Stimulated activated CD4-positive, alpha-beta T cell treated with anti-CD3 and anti-CD28 coated beads, Interleukin-15, amount 100 ng/mL, for 24 hours (primary cell): ENCODE measurements at places on chromosomes 12 and 14.

DNA sequence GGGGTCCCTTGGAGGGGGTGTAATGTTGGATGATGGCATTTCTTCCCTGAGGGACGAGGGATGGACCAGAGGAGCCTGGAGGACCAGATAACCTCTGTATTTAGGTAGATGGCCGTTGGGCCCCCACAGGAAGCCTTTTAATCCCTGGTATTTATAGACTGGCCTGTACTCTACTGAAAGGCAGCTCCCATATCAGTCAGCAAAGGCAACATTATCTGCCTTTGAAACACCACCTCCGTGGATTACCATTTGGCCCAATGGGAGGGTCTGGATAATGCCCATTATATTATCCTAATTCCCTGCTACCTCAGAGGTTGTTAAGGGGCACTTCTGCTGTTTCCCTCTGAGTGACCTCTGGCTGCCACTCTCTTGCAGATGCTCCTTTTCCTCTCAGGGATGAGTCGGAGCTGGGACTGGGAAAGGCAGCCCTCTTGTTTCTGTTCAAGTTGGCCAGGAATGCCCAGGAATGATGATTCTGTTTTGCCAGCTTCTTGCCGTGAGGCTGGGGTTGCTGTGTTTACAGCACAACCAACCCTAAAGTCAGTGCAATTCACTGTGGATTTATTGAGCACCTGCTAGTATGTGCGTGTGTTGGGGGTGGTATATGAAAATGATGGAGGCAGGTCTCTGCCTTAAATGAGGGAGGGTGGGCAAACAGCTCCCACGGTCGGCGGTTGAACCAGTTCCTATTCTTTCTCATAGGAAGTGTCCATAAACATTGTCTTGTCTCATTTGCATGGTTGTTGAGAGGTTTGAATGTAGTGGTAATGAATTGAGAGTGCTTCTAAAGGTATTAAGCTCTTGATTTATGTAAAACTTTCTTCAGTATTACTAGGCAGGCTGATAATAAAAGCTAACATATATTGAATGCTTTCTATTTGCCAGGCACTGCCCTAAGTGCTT is 18.1 kb downstream of the SUSD6 start:
- peak; percentile 40 for DNase-seq

GRCh38 chr12:13777374-13777773 is 204.0 kb downstream of the GRIN2B start:
- DNase-seq, result no peak

DNA sequence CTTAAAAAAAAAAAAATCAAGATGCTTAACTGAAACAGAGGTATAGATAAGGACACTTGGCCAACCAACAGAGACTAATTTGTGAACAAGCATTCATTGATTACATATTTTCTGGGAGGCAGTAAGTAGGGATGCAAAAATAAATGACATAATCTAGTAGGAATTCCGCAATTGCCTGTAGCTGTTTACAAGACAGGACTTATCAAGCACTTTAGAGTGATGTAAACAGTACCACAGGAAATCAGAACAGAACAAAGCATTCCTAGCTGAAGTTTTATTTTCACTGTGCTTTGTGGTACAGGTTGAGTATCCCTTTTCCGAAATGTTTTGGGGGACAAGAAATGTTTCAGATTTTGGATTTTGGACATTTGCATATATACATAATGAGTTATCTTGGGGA is 68.2 kb upstream of the FGD4 start:
- no peak for DNase-seq

DNA sequence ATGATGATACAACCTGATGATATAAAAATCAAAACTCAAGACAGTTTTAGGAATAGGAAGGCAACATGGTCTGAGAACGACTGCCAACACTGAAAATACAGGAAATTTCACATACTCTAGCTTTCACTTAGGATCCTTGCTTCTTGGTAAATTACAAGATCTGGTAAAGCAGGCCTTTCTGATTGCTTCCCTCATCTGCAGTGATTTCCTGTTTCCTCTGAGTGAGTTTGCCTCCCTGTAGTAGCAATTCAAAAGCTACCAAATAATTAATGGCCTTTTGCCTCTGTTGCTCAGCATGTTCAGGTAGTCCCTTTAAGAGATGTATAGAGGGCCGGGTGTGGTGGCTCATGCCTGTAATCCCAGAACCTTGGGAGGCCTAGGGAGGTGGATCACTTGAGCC is 2.0 kb upstream of the IRAK3 start:
- DNase-seq, result no peak

DNA sequence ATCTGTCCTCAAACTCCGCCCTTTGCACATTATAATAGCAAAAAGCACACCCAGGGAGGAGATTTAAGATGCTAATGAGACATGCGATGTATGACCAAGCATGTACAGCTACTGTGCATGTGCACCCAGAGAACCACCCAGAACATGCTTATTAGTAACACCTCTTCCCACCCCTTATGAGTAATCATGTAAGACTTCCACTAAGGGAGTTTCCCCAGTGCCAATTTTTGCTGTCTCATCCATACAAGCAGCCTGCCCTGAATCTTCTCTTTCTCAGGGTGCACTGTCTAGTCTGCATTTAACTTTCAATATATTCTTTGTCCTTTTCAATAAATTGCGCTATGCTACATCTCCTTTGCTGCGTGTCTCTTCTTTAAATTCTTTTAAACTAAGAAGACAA is 830.0 kb upstream of the NOVA1 start:
- no peak for DNase-seq

DNA sequence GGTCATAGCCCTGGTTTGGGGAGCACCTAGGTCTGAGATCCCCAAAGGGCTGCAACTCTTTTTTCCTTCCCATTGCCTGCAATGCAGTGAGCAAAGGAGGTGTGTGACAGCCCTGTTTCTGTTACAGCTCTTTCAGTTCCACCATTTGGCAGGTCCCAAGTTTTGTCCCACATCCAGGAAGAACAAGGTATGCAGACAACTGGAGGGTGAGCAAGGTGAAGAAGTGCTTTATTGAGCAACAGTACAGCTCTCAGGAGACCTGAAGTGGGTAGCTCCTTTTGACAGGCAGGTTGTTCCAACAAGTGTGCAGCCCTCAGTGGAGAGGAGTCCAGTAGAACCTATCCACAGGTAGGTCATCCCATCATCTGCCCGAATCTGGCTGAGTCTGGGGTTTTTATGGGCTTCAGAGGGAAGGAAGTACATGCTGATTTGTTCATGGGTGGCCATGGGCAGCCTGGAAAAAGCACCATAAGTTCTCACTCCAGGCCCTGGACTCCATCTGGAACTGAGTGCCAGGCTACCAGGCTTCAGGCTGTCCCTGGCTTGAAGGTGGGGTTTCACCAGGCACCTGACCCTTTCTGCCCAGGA is 62.8 kb upstream of the NAV3 start:
- no peak for DNase-seq
